MCF 10A (cell line): ENCODE measurements at places on chromosomes 2 and 18.
A peak's percentile ranks its signal among the peaks of the same experiment; 100 is the strongest.

- DNase-seq, result no peak
These were observed 15.5 kb downstream of the SLC66A2 start for GRCh38 chr18:79935925-79936324.

DNA sequence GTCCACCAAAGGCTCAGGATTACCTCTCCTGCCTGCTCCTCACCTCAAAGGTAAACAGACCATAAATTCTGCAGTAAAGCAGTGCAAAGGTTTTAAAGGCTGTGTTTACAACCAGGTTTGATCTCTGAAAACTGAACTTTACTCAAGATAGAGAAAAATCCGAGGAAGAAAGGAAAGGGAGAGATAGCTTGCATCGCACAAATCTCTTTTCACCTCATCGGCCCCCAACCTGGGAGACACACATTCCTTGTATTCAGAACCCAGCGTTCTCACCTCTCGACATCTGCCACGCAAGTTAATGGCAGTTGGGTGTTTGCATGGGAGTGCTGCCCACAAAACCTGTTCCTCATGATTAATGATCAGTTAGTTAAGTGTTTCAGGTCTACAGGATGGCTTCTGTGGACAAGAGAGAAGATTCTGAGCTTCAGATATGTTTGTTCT lies 72.6 kb downstream of the GATA6 start:
- DNase-seq, result no peak

DNA sequence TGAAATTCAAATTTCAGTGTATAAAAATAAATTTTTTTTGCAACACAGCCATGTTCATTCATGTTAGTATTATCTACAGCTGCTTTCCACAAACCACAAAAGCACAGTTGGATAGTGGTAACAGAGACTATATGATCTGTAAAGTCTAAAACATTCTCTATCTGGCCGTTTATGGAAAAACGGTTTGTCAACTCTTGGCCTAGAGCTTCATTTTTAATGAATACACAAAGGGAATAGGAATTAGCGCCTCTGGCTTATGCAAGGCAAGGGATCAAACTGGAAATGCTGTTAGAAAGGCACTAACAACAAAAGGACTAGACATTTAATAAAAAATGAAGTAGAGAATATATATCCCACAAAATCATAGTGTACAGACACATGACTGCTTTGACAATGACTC lies 211.9 kb downstream of the EXOC6B start:
- no peak for DNase-seq

DNA sequence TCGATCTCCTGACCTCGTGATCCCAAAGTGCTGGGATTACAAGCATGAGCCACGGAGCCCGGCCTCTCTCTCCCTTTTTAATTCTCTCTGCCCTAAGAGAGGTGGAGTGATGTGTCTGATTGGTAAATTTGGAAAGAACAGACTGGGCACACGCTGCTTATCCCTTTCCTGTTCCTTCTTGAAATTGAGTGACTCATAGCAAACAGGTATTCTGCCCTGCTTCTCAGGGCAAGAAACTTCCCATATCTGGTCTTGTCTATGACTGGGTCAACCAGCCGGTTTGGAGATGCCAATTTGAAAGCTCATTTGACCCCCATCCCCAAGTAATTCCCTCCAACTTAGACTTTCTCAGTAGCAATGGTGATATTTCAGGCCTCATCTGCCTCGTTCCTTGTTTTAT lies 15.0 kb downstream of the LYPD1 start:
- peak; percentile 12 for DNase-seq

DNA sequence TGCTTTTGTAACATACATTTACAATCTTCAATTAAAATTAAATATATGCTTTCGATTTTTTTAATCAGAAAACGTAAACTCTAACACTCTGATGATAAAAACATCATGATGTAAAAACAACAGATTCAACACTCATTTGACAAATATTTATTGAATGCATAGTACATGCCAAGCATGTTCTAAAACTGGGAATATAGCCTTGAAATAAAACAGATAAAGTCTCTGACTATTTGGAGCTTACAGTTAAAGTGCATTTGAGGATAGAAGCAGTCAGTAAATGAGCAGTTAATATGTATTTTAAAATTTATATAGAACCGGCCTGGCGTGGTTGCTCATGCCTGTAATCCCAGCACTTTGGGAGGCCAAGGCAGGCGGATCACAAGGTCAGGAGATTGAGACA lies 47.8 kb downstream of the TMX3 start:
- DNase-seq, result no peak

- no peak for DNase-seq
These were observed 58.3 kb downstream of the LDLRAD4 start for GRCh38 chr18:13276530-13277520.

DNA sequence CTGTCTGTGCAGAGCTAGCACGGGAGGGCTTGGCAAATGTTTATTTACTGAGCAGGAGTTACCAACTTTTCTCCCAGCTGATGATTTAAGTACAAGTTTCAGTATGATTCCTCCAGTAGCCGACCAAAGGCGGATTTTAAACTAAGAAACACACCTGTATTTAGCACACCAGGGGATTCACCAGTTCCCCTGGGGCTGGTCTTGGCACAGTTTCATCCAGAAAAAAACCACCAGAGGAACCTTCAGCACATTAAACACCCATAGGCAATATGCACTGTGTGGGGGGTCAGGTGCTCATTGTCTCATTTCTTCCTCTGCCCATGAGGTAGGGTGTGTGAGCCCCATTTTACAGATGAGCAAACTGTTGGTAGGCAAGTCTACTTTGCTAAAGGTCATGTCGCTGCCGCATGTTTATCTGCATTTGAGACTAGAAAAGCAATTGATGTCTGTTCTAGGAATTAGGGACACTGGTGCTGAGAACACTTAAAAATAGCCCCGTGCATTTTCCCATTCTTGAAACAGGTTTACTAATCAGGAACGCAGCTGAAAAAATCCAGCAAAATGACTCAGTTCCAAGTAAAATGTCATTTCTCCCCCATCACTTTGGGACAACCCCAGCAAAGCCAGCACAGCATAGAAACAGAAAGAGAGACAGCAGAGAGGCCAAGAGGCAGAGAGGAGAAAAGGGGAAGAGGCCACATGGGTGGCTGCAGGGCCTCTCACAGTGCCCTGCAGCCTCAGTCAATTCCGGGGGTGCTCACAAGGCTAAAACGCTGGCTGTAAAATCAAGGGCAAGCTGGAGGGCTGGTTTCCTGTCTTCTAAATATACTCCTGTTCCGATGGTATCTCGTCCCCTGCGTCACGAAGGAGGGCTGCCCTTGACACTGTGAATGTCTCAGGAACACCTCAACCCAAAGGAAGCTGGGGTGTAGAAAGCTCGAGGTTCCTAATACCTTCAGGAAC lies 166.8 kb upstream of the ID2 start:
- DNase-seq, result no peak

DNA sequence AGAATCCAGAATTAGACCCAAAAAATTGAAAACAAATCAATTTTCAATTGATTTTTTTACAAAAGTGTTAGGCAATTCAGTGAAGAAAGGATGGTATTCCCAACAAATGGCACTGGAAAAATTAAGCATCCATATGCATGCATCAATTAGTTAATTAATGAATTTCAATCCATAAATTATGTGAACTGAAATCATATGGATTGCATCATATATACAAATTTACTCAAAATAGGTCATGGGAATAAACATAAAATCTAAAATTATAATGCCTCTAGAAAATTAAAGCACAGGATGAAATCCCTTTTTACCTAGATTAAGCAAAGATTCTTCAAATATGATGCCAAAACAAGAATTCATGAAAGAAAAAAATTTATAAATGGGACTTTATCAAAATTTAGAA lies 213.9 kb upstream of the KLHL29 start:
- DNase-seq, result no peak

DNA sequence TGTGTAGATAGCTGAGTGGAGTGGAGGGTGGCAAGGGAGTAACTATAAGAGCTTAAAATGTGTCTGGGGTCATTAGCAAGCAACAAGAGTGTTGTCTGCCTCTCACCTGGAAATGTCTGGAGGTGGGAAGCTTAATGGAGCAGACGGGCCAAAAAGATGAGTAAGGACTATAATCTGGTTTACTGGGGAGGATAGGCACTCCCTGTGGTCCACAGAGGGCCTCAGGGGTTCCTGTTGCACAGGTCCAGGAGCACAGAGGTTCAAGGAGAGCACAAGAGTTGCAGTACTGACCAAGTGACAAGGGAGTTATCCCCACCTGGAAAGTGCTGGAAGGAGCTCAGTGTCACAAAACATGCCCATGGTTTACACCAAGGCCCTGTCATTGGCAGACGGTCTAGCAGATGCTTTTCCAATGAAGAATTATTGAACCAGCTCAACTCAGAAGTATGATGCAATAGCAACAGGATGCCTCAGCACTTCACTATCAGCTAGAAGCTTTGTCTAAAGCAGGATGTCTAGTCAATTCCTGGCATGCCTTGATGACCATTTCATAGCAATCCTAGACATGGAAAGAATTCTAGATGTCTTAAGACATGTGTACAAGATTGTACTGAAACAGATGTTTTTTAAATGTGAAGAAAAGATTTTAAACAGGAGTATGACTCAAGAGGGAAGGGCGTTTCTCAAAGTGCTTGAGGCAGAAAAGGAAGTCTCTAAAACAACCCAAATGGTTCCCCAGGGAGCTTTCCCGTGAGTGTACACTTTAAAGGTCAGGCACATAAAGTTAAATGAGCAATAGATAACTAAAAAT lies 62.9 kb upstream of the SERPINE2 start:
- DNase-seq, result peak; percentile 66

DNA sequence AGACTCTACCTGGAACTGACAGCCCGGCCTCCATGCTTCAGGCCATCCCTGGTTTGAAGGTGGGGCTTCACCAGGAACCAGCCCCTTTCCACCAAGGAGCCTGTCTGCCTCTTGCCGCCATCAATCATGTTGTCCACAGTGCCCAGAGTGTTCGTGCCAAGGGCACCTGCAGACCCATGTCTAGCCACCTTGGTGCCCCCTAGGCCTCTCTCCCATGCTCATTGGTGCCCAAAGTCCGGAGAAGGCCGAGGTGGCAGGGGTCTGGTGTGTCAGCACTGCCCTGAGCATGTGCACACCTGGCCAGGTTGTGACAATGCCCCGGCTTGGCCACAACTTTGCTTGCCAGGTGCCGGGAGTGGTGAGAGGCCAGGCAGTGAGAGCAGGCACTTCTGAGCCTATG lies 114.8 kb downstream of the COPS8 start:
- no peak for DNase-seq

GRCh38 chr2:219457784-219458369 lies 23.2 kb downstream of the SPEG start:
- peak; percentile 55 for DNase-seq

GRCh38 chr18:10044054-10044453 lies 130.2 kb downstream of the VAPA start:
- DNase-seq, result no peak

DNA sequence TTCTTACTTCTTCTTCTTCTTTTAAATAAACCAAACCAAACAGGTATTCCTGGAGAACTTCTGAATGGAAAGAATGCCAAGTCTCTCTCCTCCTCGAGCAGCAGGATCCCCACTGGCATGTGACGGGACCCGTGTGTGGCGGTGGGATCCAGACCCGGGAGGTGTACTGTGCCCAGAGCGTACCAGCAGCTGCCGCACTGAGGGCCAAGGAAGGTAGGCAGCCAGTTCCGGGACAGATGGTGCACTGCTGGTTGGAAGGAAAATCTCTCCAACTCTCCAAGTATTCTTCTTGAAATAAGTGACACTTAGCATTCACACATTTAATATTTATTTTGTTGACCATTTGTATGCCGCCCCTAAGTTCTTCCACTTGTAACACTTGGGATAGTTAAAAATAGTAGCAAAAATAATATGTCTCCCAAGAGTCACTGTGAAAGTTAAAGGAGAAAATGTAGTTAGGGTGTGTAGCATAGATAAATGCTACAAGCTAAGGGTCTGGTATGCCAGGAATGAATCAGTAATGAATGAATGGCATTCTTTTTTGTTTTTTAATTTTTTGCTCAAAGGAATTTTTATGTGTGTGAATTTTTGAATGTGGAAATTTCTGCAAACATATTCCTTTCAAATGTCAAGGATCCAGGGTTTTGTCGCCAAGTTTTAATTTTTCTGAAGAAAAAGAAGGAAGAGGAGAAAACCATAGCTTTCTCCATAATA lies 349.9 kb downstream of the THSD7B start:
- no peak for DNase-seq
